Right hindlimb (tissue), 1 donor: ENCODE measurements at places on chromosomes 3 and 15.

DNA sequence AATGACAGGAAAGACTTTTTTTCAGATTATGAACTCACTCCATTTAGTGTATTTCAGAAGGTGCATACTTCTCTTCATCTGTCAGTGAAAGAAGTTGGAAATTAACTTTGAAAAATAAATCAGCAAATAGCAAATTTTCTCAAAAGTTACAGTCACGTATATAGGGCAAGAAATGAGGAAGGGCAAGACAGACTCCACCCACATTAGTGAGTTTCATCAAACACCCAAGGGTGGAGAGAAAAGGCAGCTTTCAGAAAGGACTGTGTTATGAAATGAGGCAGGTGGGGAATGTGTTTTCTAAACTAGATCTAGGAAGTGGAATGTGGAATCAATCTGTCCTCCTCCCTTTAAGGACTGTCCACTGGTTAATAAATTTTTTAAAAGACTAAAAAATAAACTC lies 2.9 kb downstream of the SLC22A13 start:
- DNase-seq = no peak

- DNase-seq = no peak
These were observed 8.9 kb downstream of the TNFAIP8L3 start for GRCh38 chr15:51085764-51086163.

DNA sequence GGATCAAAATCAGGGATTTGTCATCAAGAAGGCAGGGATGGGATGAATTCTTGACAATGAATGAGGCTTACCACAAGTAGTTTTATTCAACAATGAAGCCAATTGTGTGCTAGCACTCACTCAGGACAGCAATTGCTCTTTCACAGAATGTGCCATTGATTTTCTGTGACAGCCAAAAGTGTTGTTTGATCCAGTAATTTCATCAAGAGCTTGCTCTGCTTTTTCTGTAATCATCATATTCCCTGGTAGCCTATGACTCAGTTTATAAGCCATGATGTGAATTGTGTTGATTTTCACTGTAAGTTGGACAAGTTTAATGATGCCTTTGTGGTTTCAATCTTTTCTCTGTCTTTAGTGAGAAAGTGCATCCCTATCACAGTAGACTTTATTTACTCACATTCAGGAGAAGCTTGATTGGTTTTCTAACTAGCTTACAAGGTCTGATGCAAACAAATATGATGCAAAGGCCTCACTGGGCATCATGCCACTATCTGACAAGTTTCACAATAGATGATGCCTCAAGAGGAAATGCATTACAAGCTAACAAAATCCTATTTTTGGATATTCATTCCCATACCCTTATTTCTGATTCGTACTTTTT lies 13.6 kb upstream of the CSRNP1 start:
- DNase-seq = no peak

GRCh38 chr15:27468151-27468591 lies 497.2 kb downstream of the GABRG3 start:
- no peak for DNase-seq

- DNase-seq = peak; percentile 81
These were observed 97.3 kb upstream of the LRIG1 start for GRCh38 chr3:66598168-66598567.
